Left renal cortex interstitium (tissue), 4 donors: ENCODE measurements at places on chromosomes 4 and X.

GRCh38 chr4:42268824-42269223 is 116.4 kb upstream of the BEND4 start:
- DNase-seq, result no peak

- DNase-seq, result no peak
Measured at GRCh38 chrX:16699389-16699788, 13.1 kb downstream of the CTPS2 start.

DNA sequence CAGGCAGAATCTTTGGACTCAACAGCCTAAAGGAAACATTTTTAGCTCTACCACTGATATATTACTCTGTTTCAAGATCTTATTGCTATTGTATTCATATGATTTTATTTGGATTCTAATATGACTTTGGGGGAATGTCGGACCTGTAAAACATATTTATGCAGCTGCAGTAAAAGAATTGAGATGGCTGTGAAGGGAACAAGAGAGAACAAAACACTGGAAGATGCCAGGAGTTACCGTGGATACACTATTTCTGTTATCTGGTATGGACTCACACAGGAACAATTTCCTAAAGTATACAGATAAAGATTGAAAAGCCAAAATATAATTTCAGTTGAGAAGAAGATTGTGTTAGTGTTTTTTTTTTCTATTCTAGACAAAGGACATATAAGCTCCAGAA is 113.0 kb upstream of the DCLK2 start:
- DNase-seq, result no peak

- DNase-seq, result no peak
Measured at GRCh38 chr4:140246216-140246615, 92.2 kb upstream of the MAML3 start.

DNA sequence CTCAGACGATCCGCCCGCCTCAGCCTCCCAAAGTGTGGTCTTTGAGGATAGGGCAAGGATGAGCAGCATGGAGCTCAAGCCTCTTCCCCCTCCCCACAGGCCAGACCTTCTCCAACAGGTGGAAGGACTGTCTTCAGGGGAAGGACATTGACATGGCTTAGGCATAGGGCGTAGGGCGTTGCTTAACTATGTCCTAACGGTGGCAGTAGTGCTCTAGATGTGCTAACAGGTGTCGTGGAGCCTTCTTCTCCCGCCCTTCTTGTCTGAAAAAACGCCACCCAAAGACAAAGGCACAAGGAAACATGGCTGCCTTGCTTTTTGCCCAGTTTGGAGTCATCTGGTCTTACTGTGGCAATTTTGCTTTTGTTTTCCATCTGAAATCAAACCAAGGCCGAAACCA is 219.8 kb downstream of the OR13H1 start:
- no peak for DNase-seq

DNA sequence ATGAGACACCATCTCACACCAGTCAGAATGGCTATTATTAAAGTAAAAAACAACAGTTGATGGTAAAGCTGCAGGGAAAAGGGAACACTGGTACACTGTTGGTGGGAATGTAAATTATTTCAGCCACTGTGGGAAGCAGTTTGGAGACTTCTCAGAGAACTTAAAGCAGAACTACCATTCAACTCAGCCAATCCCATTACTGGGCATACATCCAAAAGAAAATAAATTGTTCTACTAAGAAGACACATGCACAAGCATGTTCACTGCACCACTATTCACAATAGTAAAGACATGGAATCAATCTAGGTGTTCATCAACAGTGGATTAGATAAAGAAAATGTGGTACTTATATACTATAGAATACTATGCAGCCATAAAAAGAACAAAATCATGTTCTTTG is 135.0 kb downstream of the REELD1 start:
- DNase-seq, result no peak

DNA sequence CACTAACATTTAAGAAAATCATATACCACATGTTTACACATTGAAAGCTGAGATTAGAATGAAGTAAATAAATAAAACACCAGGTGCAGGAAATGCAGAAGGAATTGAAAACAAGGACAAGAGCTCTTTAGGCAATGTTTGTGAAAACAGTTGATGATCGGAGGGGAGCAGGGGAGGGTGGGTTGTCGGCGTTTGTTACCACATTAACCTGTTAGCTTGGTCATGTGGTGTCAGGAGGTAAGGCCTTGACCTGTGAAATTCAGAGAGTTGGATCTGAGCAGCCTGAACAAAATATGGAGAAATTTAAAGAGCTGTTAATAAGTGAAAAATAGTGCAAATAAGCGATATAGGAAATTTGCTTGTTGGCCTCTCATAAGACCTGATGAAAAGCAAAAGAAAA is 759.9 kb downstream of the PDHA2 start:
- DNase-seq, result no peak
